NCI-H345 (cell line): ENCODE measurements at places on chromosomes 6 and 20.

DNA sequence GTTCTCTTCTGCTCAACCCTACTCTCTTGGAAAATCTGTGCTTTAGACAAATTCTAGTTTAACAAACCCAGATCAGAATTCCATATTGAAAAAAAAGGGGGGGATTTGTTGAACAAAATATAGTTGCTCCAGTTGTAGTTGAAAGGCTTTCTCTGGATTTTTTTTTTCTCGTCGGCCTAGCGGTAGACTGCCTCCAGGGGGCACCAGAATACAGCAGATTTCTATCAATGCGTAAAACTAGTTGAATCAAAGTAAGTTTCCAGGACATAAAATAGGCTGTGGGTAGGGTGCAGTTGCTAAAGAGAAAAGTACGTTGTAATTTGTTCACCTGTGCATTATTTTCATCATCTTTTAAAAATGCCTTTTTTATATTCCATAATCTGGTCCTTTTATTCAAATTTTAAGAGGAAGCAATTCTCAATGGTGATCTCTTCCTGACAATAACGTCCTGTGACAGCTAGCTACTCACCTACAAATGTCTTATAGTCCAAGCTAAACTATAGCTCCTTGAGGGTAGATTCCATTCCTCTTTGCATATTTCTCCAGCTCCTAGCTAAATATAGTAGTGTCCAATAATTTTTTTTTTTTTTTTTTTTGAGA lies 105.4 kb downstream of the PERP start:
- DNase-seq = peak; percentile 69

GRCh38 chr6:90895299-90896074 lies 308.6 kb upstream of the MAP3K7 start:
- no peak for DNase-seq

- no peak for DNase-seq
These were observed 39.6 kb upstream of the SPTLC3 start for GRCh38 chr20:12969071-12969669.

DNA sequence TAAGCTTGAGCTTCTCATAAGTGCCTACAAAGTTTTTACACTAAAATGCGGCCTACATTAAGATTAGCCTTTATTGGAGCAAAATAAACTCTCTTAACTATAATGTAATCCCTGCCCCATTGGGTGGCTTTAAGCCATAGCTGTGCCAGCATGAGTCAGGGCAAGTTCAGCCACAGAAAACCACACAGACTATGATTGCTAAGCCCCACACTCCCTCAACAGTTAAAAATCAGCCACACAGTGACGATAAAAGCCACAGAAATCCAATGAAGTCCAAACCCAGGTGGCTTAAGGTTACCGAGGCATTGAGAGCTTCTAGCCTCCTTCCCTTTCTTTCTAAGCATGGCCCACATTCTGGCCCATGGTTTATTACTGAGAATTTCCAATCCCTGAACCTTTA lies 61.6 kb downstream of the GRM1 start:
- no peak for DNase-seq

DNA sequence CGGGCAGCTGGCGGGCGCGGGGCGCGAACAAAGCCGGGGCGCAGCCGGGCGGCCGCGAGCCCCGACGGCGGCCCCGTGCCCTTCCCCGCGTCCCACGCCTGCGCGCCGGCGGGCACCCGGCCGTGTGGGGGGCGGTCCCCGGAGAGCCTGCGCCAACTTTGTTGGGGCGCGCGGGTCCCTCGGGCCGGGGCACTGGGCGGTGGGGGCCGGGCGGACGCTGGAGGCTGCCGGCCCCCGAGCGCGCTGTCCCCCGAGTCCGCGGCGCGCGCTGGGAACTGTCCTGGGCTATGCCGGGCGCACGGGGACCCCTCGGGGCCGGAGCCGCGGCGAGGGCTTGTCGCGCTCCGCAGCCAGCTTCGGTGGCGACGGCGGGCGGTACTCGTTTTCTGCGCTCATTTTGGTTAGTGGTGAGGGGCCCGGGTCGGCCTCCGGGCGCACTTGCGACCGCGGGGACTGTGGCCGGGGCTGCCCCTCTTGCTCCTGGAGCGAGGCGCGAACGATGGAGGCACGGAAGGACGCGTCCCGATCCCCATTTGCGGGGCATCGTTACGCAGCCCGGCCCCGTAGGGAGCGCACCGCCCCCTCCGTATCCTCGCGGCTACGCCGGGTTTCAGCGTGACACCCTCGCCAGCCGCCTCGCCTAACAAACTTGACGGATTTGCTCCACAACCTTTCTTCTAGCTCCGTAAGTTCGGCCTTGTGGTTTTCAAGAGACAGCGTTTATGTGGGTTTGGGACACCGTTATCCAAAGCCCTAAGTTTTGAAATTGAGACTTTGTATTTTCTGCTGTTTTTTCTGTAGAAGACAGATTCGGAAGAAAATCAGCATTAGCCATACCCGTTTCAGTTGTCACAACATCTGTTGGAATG lies 622 bp downstream of the SS18L1 start:
- peak; percentile 59 for DNase-seq

DNA sequence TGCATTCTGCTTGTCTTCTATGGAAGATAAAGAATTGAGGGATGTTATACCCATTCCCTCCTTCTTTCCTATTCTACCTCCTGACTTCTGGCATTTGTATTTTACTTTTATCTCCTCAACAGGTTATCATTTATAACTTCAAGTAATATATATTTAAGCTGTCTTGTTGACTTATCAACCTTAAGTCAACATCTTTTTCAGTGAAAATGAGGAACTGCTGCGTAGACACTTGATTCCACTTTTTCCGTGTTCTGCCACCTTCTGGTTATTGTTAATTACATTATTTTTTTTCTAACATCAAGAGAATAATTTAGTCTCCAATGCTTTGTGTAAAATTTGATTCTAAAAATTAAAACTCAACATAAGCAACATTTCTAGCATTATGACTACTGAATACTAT lies 107.5 kb downstream of the PRKN start:
- DNase-seq = no peak

- DNase-seq = no peak
These were observed 14.0 kb downstream of the SGK1 start for GRCh38 chr6:134303891-134304290.

- no peak for DNase-seq
These were observed 54.3 kb downstream of the UBR2 start for GRCh38 chr6:42618105-42618504.

DNA sequence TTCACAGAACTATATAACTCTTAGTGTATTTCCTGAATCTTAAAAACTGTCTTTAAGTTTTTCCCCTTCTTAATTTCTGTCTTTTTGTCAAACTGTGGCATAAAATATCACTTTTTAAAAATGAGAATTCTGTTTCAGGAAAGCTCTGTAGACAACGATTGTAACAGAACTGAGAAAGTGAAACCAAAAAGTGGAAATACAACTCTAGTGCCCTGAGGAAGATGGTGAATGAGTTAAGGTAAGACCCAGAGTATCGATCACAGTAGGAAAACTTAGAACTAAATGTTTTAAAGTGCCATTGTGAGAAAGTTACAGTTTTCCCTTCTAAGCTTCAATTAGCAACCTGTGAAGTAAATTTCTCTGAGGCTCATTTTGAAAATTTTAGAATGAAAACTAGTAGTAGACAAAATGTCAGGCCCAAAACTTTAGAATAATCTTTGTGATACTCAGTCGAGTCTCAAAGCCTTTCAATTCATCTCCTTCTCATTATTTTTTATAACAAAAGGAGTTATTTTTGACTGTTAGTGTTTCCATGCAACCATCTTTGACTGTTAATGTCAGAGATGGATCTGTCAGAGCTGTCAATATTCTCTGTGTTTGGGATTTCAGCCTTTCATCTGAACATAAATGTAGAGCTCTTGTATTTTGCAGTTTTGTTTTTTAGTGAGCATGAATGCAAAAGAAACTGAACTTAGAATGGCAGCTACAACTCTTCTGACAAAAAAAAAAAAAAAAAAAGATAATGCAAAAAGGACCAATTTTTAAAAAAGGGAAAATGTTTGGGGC lies 19.0 kb upstream of the TRDN start:
- no peak for DNase-seq

DNA sequence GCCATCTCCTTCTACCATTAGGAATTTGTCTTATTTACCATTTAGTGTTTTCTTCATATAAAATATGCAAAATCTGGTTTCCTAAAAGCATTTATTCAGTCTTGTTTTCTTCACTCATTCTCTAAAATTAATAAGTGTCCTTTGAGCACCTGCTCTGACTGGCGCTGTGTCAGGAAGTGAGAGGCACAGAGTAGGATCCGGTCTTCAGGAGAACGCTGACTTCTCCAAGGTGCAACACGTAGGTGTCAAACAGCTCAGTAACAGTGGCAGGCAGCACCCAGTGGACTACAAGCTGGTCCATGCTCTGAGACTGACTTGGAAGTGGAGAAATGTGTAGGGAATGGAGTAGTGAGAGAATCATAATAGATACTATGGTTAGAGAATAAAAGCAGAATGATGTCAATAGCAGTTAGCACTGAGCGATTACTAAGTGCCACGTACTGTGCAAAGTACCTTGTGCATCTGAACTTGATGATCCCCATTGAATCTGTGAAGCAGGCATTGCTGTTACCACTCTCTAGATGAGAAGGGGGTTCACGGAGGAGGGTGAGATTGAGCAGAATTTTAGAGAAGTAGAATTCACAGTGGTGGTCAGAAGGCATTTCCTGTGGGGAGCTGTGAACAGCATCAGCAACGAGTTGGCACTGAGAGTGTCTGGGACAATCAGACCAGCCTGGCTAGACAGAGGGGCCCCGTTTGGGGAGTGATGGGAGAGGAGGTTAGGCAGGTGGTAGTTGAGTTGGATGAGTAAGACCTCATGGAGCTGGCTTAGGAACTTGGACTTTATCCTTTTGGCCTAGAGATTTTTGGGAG lies 569.8 kb downstream of the QKI start:
- no peak for DNase-seq

DNA sequence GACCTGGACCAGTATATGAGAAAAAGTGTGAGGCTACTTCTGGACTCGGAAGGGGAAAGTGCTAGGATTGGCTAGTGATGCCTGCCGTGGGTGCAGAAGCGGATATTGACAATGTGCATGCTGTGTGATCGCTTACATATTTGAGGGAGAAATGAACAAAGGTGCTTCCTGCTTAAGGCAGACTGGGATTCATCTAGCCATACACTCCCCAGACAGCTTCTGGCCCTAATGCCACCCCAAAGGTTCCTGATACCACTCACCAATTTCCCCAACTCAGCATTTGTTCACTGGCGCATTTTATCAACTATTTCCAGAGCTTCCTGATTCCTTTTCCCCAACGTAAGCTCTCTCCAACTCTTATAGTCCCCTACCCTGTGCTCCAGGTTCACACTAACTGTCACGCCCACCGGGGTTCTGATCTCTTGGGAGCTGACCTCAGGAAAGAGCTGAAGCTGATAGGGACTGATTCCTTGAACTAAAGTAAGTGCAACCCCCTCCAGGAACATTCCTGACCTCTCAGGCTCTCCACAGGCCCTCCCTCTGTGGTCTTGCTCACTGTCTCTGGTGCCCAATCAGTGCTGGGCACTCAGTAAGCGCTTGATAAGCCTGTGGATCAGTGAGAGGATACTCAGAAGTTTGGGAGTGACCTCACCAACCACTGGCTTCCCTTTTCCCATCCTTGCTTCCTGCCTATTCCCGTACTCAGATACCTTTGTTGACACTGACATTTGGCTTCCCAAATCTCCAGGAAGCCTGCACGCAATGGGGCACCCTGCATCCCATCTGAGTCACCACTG lies 73.3 kb downstream of the MRPL14 start:
- no peak for DNase-seq

DNA sequence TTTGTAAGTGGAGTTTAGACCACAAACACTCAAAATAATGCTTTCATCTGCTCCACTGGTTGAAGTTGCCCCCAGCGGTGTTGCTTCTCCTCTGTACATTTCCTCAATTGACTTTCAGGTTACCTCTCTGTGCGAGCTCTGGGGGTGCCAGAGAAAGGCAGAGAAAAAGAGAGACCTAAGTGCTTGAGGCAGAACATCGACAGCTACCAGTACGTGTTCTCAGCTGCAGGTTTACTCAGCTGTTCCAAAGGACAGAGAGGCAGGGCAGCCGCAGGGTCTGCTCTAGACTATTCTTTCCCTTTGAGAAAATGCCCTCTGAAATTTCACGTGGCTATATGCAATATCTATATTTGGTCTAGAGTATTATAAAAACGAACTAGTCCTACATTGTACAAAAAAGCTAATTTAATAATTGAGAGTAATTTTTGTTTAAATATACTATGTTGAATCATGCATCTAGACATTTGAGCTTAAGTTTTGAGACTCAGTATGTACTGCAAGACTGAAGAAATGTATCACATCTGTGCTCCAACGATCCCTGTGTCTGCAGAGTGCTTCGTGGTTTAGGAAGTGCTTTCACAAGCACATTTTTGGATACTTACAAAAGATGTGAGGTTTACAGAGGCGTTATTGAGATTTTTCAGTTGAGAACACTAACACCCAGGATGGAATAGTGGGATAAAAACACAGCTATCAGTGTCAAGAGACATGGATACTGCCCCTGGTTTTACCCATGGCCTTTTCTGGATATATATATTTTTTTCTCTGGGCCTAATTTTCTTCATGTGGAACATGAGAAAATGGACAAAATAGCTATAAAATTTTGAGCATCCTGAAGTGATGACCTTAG lies 453.6 kb upstream of the FLRT3 start:
- peak; percentile 89 for DNase-seq

GRCh38 chr6:33075568-33076405 lies at the start of gene HLA-DPB1:
HLA-DPB1 (plus strand) TSS chr6:33075990; CDS start chr6:33076042, 52 bp downstream.
- no peak for DNase-seq

GRCh38 chr6:46035242-46035641 lies 19.6 kb upstream of the CLIC5 start:
- no peak for DNase-seq

DNA sequence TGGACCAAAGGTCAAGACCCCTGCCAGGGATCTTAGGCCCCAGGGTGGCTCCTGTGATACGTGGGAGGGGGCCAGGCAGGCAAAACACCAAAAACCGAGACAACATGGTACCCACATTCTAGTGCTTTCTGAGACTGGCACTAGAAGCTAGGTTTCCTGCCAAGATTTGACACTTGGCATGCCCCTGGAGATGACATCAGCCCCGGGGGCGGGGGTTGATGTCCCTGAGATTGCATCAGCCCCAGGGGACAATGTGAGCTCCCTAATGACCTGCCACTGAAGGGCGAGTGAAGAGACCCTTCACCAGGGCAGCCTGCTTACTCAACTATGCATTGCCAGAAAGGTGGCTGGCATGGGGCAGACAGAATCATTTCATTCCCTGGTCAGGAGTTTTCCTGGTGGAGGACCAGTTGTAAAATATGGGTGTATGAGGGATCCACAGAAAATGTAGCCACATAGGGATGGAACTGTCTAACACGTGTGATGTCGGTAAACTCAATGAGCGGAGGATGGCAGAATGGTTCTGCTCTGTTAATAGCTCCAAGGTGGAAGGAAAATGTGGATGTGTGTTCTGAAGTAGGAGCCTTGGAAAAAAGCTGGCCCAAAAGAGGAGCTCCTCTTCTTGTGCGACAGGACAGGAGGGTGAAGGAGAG lies 219.7 kb downstream of the UNC5CL start:
- no peak for DNase-seq

GRCh38 chr6:161273274-161273751 lies 548 bp downstream of the AGPAT4 start:
- DNase-seq = peak; percentile 46
